ENCODE measurements at places on chromosomes 5 and 9. TPM values are rescaled to one million over a fixed set of nuclear protein-coding genes. Genes with fewer than 3 reads are reported as not detected.

The PCDHA3 gene
- 0.61 TPM for polyA plus RNA-seq

The ACER2 gene
- 4.1 TPM for polyA plus RNA-seq

The IPPK gene
- 6.9 TPM for polyA plus RNA-seq

The ARAP3 gene
- polyA plus RNA-seq = 3.5 TPM

All from brain (organoid and tissue), 16 donors.